Cardiac muscle cell (in vitro differentiated cells and primary cell): ENCODE measurements at places on chromosomes 7 and 10. TPM values are rescaled to one million over a fixed set of nuclear protein-coding genes. Genes with fewer than 3 reads are reported as not detected.

SEMA3A gene
- 35.9 and 37.3 TPM in 2 replicates for total RNA-seq

DNAJB12 gene
- 29.3 and 32.0 TPM in 2 replicates for total RNA-seq

LSM8 gene
- 48.2 and 94.2 TPM in 2 replicates for total RNA-seq

DNA sequence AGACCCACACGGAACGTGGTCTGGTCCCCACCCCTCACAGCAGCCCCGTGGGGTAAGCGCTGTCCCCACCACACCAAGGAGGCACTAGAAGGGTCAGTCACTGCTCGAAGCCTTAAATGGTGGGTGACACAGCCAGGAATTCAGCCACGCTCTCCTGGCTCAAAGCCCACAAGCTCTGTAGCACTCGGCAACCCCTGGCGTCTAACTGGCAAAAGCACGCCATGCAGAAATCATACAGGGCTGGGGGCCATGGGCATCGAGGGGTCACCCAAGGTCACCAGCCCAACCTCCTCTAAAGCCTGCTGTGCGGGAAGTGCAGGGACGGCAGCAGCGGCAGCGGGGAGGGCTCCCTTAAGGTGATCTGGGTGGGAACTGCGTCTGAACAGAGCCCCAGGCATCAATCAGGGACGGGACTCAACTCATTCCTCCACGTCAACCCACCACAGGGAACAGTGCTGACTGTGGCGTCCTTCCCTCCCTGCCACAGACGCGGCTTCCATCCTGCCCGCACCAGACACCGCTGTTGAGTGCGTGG lies 7.8 kb downstream of the GPER1 start:
- no peak for DNase-seq

DNA sequence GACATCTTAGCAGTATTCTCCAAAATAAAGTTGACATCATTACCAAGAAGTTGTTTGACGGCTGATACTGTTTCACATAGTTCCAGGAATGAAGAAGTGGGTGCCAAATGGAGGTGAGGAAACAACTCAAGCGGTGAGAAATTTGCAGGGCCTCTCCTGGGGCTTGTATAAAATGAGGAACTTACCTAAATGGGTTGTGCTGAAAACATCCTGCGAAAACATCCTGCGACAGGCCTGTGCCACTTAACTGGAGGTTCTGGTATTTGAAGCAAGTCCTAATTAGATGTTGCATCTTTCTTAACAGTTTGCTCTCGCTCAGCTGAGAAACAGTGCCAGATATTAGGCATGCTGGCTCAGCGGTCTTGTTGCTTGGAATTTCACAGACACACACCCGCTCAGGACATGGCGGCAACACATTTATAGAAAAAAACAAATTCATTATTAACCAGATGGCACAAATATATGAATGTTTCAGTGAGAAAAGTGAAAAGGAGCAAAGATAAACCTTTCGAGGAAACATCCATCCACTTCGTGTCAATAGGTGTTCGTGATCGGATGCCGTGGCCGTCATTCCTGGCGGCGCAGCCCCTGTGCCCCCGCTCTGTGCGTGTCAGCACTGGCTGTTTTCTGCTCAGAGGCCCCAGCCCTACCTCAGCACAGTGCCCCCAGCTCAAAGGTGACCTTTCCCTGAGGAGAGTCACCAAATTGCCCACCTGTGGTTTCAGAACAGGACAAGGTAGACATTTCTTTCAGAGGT lies 48.1 kb downstream of the CDC123 start:
- DNase-seq = no peak

DNA sequence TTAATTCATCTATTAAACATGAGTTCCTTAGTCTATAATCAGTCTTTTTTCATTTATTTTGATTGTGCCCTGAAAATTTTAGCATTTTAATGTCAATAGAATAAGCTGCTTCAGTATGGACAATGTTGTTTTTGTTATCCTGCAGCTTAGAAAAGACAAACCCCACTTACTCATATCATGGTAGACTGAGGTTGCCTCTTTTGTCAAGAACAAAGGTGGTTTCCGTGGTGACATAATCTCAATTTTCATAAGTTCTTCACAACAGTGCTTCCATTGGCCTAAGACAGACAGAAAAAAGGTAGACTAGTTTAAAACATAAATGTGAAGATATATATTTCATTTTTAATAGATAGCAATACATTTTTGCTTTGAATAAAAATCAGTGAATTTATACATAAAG lies 69.1 kb downstream of the RTKN2 start:
- DNase-seq = no peak
